Smooth muscle cell of the pulmonary artery (primary cell): ENCODE measurements at places on chromosomes 4 and X. TPM values are rescaled to one million over a fixed set of nuclear protein-coding genes. Genes with fewer than 3 reads are reported as not detected.

The TEX13C gene
- not detected in 2 replicates for total RNA-seq

The SMAD1 gene
- 6.8 and 7.9 TPM in 2 replicates for total RNA-seq

The GPR143 gene
- not detected in 2 replicates for total RNA-seq

The FAM3A gene
- total RNA-seq = 43.3 and 52.2 TPM in 2 replicates

The NPY2R gene
- total RNA-seq = 0.76 and 27.4 TPM in 2 replicates

The LONRF3 gene
- total RNA-seq = 0.65 and 1.7 TPM in 2 replicates

The RBMXL3 gene
- total RNA-seq = not detected in 2 replicates

The FAM47A gene
- not detected in 2 replicates for total RNA-seq

The TRIM61 gene
- 0.99 and 3.0 TPM in 2 replicates for total RNA-seq

The CABS1 gene
- not detected in 2 replicates for total RNA-seq

The MAGEA11 gene
- not detected in 2 replicates for total RNA-seq
